Neural cell (in vitro differentiated cells): ENCODE measurements at places on chromosomes 3 and 15. TPM values are rescaled to one million over a fixed set of nuclear protein-coding genes. Genes with fewer than 3 reads are reported as not detected.

The SH2D7 gene
- not detected in 2 replicates for polyA plus RNA-seq

The MYO5C gene
- polyA plus RNA-seq: 0.44 and 0.77 TPM in 2 replicates

The SKOR1 gene
- 0.81 and 0.94 TPM in 2 replicates for polyA plus RNA-seq

The CSPG5 gene
- polyA plus RNA-seq: 67.1 and 78.8 TPM in 2 replicates

The HYPK gene
- polyA plus RNA-seq: 4.4 and 5.0 TPM in 2 replicates

The TJP1 gene
- 4.1 and 6.2 TPM in 2 replicates for polyA plus RNA-seq

The POTEB2 gene
- not detected in 2 replicates for polyA plus RNA-seq

The PRTG gene
- polyA plus RNA-seq: 2.6 and 3.8 TPM in 2 replicates

The THSD4 gene
- polyA plus RNA-seq: 0.46 and 1.3 TPM in 2 replicates
